ENCODE measurements at places on chromosomes 2 and 18. TPM values are rescaled to one million over a fixed set of nuclear protein-coding genes. Genes with fewer than 3 reads are reported as not detected.

Gene CYP27A1
- total RNA-seq: 40.6 TPM

Gene ALPG
- not detected for total RNA-seq

Gene GKN2
- not detected for total RNA-seq

Gene FAP
- 96.1 TPM for total RNA-seq

Gene MGAT5
- total RNA-seq: 75.0 TPM

Gene G6PC2
- total RNA-seq: not detected

Gene THAP4
- 47.7 TPM for total RNA-seq

Measured in fibroblast of lung (primary cell).